ENCODE measurements at places on chromosomes 16 and 17. TPM values are rescaled to one million over a fixed set of nuclear protein-coding genes. Genes with fewer than 3 reads are reported as not detected.

- DNase-seq = peak; percentile 97
Measured at GRCh38 chr17:5516060-5516792, 29.9 kb downstream of the MIS12 start.

DNA sequence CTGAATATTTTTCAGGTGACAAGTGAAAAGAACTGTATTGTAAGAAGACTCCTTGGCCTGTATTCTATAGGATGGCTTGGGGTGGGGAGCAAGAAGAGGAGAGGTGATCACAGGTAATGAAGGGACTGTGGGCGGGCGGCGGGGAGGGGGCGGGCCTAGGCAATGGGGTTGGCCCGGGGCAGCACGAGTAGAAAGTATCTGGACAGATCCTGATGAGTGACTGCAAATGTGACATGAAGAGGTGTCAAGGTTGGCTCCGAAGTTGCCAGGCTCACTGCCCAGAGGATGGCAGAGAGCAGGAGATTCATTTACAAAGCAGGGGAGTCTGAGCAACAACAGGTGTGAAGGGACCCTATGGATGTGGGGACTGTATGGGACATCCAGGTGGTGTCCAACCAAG, 10.8 kb upstream of the G6PC1 start:
- no peak for DNase-seq

DNA sequence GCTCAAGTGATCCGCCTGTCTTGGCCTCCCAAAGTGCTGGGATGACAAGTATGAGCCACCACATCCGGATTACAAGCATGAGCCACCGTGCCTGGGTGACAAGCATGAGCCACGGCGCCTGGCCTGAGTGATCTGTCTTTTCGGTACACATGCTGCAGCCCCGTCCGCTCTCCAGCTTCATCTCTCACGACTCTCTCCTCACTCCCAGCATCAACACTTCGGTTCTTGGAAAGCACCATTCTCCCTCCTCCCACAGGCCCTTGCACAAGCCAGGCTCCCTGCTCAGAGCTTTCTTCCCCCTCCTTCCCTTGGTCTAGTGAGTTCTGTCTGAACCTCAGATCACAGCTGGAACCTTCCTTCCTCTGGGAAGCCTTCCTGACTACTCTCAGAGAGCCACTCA, 6.5 kb upstream of the NCBP3 start:
- DNase-seq = no peak

GRCh38 chr17:71441098-71441497, 679.7 kb upstream of the SOX9 start:
- peak; percentile 96 for DNase-seq

- no peak for DNase-seq
Measured at GRCh38 chr17:71202449-71202848, 918.4 kb upstream of the SOX9 start.

DNA sequence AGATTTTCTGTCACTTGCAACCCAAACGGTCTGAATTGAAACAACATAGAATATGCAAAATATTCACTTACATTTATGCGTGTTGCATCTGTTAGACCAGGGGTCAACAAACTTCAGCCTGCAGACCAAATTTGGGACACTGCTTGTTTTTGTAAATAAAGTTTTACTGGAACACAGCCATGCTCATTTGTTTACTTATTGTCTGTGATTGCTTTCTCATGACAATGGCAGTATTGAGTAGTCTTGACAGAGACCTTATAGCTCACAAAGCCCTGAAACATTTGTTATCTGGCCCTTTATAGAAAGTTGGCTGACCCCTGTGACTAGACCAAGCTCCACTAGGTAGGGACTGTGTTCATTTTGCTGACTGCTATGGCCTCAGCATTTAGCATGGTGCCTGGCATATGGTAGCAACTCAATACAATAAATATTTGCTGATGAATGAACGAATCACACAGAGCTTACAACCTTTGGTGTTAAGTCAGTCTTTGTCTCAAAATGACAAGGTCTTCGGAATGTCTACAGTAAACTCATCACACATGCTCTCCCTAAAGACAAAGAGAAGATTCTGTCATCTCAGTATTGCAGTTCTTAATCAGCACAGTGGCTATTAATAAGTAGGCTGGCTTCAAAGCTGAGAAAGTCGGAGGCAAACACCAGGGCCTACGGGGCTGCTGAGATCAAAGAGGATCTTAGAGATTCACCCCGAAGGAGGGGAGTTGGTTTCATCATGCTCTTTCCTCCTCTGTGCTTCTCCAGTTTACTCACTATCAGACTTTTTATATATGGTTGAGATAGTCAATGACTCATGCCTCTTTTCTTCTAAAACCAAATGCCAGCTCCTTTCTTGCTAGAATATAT, 95.2 kb upstream of the AXIN2 start:
- no peak for DNase-seq

- DNase-seq = no peak
Measured at GRCh38 chr17:17564323-17564722, 27.2 kb downstream of the PEMT start.

DNA sequence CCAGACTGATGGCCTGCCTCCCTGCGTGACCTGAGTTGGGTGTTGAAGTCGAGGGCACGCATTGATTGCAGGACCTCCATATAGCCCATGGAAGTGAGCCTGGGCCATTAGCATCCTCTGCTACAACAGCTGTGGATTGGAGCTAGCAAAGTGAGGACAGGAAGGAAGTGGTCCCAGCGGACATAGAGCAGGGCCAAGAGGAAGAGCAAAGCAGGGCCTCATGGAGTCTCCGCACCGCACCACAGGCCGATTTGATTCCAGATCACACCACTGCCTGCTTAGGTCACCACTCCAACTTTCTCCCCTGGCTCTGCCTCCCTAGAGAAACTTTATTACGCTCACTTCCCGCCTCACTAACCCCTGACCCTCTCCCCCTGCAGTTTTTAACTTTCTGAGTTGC, 10.7 kb upstream of the UBTF start:
- DNase-seq = no peak

DNA sequence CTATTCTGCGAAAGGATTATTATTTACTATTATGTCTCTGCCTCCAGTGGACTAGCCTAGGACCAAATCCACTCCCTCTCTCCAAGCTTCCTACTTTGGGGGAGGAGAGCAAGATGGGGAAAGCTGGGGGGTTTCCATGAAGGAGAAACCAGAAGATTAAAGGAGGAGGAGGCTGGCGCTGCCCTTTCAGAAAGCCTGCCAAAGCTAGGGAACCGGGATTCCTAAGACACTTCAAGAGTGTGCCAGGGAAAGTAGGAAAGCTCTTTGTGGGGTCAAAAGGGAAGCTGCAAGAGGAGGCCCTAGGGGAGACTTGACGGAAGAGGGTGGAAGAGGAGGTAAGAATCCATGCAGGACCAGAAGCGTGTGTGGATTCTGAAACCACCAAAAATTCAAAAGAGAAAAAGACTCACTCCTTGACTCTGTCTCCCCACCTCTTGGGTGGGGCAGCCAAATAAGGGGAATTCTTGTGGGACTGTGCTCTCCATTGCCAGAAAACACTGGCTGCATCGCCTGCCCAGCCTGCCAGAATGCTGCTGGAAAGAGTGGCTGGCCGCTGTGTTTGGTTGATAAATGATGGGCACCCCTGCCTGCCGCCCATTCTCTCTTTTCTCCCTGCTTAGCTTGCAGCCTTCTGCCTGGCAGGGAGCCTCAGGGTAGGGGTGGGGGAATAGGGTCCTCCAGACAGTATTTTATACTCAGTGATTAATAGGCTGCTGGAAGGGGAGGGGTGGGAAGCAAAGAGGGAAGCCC, 11.8 kb upstream of the KAT7 start:
- DNase-seq = no peak

DNA sequence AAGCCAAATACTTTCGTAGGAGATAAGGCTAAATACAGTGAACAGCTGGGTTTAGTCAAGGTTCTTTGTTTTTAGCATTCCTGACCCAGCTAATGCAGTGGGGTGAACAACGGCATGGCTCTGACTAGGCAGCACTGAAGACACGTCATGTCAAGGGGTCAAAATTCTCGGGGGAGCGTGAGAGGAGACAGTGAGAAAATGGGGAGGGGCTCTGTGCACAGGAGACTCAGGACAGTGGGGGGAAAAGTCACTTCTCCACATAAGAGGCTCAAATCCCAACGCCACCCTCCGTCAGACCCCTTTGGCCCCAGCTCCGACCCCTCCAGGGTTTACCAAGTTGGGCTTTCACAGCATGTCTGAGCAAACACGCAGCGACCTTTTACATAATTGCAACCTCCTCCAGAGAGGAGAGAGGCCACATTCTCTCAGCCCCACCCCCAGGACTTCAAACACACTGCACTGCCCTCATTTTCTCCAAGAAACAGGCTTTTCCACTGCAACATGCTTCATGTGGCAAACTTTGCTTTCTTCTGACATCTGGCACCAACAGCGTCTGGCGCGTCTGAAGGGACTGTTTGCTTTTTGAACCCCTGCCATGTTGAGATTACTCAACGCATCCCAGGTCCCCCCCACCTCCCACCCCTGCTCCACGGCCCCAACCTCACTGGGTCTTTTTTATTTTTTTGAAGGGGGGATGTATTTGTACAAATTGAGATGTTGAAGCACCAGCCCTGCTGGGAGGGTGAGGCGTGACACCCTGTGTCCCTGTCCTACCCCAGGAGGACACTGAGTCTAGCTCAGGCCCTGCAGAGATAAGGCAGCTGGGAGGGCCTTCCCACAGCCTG, 30.0 kb downstream of the AXIN2 start:
- DNase-seq = no peak

- DNase-seq = no peak
Measured at GRCh38 chr16:13973321-13974023, 53.5 kb downstream of the ERCC4 start.

- DNase-seq = no peak
Measured at GRCh38 chr17:58083491-58084316, 485 bp downstream of the DYNLL2 start.

DNA sequence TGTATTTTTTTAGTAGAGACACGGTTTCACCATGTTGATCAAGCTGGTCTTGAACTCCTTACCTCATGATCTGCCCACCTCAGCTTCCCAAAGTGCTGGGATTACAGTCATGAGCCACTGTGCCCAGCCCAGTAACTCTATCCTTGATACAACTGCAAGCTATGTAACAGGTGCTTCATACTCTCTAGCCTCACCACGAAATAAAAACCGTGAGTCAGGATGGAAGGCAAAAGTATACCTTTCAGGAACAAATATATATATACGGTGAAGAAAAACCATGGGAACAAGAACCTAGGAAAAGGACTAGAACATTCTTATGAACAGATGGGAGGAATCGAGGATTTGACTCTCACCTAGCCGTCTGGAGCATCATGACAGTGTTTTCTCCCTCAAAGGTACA, 9.6 kb upstream of the FBF1 start:
- DNase-seq = no peak

DNA sequence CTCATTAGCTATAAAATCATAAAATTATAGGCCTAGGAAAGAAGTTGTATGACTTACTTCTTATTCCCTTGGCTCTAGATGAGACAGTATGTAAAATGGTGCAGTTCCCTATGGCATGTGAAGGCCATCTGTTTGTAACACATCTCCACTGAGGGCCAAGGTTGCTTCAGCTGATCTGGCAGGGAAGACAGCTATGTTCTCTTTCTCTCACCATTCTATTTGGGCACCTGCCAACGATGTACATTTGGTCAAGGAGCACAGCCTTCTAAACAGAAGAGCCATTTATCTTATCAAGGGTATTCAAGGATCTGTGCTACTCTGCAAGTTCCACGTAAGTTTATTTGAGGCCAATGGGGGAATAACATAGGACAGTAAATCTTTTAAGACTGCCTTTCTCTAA, 129.8 kb upstream of the TOM1L1 start:
- DNase-seq = no peak

DNA sequence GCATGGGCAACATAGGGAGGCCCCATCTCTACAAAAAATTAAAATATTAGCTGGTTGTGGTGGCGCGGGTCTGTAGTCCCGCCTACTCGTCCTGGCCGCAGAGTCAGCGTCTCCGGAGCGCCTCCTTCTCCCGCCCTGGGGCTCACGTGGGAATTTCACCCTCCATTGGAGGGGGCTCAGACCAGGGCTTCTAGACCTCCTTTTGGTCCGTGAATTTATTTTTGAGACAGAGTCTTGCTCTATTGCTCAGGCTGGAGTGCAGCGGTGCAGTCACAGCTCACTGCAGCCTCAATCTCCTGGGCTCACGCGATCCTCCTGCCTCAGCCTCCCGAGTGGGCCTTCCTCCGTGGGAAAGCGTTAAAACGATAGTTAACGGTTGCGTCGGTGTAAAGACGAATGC, 394 bp upstream of the NME4 start:
- no peak for DNase-seq

GRCh38 chr17:8248751-8249607, at the start of gene PFAS:
TSS of gene PFAS (plus strand) at chr17:8249289. CDS start at chr17:8253938, 4,649 bp downstream.
- DNase-seq = peak; percentile 40

- no peak for DNase-seq
Measured at GRCh38 chr16:55499281-55499680, 9.6 kb upstream of the LPCAT2 start.

DNA sequence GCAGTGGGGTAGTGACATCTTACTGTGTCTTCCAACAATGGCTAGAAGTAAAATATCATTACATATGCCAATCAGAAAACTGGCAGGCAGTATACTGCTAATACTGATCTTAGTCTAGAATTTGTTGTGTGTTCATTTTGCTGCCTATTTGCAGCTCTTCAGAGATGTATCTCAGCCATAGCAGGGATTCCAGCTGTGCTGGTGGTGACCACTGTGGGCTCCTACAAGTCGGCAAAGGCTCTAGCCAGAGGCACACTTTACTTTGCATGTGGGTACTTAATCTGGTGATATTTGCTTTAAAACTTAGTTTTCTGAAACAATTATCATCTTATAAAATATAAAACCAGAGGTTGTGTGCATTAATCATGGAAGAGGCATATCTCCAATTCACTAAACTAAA, 70.0 kb downstream of the TMC6 start:
- DNase-seq = no peak

DNA sequence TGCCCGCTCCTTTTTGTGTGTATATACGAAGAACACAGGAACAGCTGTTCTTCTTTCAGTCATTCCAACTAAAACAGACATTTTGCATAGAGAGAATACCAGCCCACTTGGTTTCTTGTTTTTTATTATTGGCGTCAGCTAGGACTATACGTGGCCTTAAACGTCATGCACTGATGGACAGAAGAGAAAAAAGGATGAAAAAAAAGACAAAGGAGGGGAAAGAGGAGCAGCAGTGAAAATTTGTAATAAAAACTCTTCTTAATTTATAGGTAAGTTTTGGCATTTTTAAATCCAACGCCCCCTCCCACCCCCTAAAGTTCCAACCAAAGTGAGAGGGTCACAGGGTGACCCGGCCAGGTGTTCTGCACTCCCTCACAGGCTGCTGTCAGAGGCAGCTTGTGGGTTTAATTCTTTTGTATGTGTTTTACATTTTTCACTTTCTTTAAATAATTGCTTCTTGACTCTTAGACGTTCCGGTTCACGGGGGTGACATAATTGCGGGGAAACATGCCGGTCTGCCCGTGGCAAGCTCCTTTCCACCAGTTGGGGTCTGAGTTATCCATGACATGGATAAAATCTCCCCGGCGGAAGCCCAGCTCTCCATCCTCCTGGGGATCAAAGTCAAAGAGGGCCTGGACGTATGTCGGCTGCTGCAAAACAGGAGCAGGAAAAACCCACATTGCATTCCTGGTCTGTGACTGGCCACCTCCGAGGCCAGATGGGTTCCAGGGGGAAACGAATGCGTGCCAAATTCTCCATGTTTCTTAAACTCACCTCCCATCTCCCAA, 30.9 kb upstream of the SLC25A19 start:
- DNase-seq = no peak

The LITAFD gene
- total RNA-seq = not detected

The SLC16A13 gene
- 4.1 TPM for total RNA-seq

The CHAD gene
- not detected for total RNA-seq

The KRT9 gene
- not detected for total RNA-seq

The MRPL58 gene
- 52.2 TPM for total RNA-seq

The SCNN1B gene
- 0.17 TPM for total RNA-seq

The PIK3R6 gene
- not detected for total RNA-seq

The NOTUM gene
- total RNA-seq = not detected

The COX11 gene
- total RNA-seq = 39.3 TPM

Measured in epithelial cell of proximal tubule (primary cell).